H4 (cell line): ENCODE measurements at places on chromosomes 13 and 19. TPM values are rescaled to one million over a fixed set of nuclear protein-coding genes. Genes with fewer than 3 reads are reported as not detected.

GRCh38 chr19:30910485-30911240, 438.6 kb downstream of the TSHZ3 start:
- no peak for DNase-seq

- DNase-seq, result no peak
These were observed 21.9 kb downstream of the IPO5 start for GRCh38 chr13:97975280-97975847.

DNA sequence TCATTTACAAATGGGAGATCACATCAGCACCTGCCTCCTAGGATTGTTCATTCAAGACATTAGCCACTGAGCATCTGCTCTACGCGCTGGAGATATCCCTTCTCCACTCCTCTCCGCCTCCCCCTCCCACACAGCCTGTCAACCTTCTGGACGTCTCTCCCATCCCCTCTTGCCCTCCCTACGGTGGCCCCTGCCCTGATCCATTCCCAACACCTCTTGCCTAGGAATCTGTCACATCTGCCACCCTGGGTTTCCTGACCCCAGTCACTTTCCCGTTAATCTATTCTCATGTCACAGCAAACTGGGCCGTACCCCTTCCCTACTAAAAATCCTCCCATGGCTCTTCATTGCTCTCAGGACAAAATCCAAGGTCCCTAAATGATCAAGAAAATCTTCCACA, 10.3 kb downstream of the DYRK1B start:
- no peak for DNase-seq

- no peak for DNase-seq
These were observed 57.5 kb upstream of the NPAS1 start for GRCh38 chr19:46962030-46962570.

DNA sequence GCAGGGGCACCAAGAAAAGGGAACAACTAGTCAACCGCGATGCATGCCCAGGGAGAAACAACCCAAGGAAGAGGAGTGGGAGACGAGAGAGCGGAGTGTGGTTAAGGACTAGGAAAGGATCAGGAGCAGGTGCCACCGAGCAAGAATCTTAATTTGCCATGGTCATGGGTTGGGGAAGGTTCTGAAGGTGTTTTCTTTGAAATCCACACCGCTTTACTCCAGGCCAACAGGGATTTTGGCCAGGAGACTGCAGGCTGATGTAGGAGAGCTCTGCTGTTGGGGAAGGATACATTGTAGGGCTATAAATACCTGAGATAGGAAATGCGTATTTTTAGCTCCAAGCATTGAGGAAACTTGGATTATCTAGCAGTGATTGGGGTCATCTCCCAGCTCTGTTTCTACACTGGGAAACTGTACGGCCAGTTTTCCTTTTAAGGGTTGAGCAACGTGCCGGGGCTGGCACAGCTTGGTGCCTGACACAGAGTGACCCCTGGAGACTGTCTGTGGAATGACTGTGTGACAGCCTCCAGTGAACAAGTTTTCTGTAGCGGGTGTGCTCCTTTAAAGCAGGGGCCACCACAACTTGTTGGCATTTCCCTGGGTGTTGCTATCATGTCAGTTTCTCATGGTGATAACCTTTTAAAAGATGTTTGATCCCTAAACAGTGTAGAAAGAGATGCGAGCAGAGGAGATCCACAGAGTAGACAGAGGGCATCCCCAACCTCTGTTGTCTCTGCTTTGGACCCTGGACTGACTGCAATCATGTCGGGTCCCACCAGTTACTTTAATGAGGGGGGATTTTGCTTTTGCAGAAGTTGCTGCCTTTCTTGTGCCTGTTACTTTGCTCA, 34.3 kb downstream of the ZNF536 start:
- peak; percentile 41 for DNase-seq

DNA sequence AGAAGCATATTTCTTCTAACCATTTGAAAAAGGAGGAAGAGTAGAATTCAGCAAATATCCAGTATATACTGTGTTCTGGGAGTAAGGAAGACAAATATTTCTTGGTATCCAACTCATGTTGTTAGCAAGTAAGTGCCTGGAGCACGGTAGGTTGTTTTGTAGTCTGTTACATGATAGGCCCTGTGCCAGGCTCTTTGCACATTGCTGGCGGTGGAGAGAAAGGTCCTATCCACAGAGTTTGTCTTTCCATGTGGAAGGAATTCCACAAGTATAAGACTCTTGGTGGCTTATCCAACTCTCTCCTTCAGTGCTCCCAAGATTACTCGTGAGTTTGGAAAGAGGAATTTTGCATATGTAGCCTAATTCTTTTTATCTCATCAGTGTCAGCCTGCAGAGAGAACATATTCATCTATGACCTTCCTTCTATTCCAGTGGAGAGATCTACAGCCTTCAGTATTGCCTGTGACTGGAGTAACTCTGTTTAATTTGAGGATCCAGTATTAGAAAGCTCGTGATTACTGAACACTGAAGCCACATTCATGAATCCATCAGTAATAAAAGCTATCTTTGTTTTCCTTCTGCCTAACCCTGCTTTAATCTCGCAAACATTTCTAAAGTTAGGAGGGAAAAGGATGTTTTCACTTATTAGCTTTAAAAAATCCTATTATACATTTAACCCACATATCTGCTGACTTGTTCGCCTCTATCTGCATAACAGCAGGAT, 183.9 kb upstream of the CSNK1A1L start:
- no peak for DNase-seq

DNA sequence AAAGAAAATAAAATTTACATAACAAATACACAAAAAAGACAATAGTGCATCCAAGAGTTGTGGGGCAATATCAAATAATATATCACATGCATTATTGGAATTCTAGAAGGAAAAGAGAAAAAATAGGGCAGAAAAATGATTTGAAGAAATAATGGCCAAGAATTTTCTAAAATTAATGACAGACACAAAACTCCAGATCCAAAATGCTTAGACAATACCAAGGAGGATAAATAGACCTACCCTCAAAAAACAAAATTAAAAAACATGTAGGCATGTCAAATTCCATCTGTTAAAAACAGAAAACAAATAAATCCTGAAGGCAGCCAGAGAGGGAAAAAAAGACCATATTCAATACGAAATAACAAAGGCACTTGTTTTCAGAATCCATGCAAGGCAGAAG, 191.5 kb upstream of the ZNF536 start:
- DNase-seq, result no peak

DNA sequence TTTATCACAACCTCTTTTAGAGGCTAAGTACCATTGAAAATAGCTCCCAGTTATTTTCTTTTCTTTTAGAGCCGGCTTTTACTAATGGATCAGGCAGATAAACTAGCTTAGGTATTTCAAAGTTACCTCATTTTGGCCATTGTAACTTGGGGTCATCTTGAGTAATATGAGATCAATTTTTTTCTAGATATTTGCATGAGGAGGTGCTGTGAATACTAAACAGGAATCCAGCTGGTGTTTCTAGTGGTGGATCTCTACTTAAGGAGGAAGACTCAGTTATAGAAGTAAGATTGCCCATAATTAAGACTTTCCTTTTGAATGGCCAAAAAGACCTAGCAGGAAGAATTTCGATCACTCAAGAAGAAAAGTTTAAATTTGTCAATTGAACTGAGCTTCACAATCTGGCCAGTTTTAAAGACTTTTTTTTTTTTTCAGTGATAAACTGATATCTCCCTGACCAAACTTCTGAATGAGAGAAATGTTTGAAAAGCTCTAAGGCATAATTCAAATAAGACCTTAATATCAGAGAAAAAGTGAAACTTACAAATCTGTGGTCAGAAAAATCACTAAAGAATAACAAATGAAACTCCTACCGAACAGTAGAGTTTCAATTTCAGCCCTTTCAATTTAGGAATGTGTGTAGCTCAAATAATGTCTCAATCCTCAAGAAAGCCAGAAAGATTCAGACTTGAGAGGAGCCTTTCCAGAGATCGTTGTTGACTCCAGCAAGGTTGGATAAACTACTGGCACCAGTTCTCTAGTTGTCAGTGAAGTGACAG, 11.6 kb upstream of the NAA16 start:
- no peak for DNase-seq

DNA sequence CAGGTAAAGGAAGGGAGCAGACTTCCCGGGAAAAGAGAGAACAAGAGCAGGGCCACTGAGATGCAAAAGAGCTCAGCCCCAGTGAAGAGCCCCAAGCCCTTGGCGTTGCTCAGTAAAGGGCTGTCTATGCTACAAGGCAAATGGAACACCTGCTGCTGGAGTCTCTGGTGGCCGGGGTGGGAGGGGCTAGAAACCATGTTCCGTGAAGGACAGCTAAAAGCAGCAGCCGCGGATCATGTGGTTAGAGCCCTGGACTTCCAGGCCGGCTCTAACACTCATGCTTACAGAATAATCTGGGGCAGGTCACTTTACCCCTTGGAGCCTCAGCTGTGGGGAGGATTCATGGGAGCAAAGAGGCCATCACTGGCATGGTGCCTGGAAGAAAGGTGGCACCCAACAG, 17.8 kb downstream of the POU2F2 start:
- DNase-seq, result no peak

GRCh38 chr13:23715762-23716235, 145.6 kb downstream of the TNFRSF19 start:
- peak; percentile 9 for DNase-seq

DNA sequence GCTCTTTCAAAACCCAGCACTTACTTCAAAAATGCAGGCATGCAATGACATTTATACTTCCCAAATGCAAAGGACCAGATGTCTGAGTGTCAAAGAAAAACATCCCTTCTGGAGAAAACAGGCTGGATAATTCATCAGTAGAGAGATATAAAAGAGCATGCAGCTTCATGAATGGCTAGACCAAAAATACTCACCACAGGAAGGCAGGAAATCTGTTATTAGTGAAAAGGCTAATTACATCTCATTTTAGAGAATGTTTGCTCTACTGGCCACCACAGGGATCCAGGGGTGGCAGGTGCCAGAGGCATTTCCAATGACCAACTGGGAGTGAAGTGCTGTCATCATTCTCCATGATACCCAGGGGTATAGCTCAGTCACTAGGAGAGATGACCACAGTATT, 106.5 kb downstream of the LHFPL6 start:
- no peak for DNase-seq

- no peak for DNase-seq
These were observed 8.9 kb downstream of the PIAS4 start for GRCh38 chr19:4016486-4016885.

- DNase-seq, result peak; percentile 29
These were observed 194.4 kb downstream of the GGACT start for GRCh38 chr13:100394005-100394695.

DNA sequence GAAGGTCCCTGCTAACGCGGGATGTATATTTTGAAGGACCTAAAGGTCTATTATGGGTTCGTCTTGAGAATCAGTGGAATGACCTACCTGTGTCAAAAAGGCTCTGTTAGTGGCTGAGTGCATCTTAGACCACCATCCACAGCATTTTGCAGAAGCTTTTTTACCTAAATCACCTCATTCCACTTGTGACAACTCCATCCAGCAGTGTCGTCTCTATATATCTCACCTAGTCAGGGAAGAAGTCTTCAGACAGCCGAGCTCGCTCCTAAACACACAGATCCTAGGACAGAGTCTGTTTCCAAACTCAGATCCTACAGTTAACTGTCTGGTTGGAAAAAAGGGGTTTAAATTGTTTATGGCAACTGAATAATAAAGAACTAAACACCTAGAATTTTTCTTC, 33.7 kb downstream of the COL4A1 start:
- DNase-seq, result no peak

- no peak for DNase-seq
These were observed 54.0 kb downstream of the LRCH1 start for GRCh38 chr13:46606970-46607369.

ZNF43 gene
- 6.2 and 7.1 TPM in 2 replicates for total RNA-seq

CNN1 gene
- 0.21 and 0.25 TPM in 2 replicates for total RNA-seq

MADCAM1 gene
- total RNA-seq, result not detected in 2 replicates

CEACAM3 gene
- total RNA-seq, result not detected in 2 replicates

SARS2 gene
- 31.7 and 41.8 TPM in 2 replicates for total RNA-seq
